Activated T-cell treated with anti-CD3 and anti-CD28 coated beads, Interleukin-2, amount 50 U/mL, for 4 hours (primary cell): ENCODE measurements at places on chromosomes 4 and X. TPM values are rescaled to one million over a fixed set of nuclear protein-coding genes. Genes with fewer than 3 reads are reported as not detected.

The HNRNPD gene
- 507 TPM for total RNA-seq

The FREM3 gene
- not detected for total RNA-seq

The FAM156A gene
- 23.5 TPM for total RNA-seq

The MFAP3L gene
- 1.4 TPM for total RNA-seq

The GIMD1 gene
- not detected for total RNA-seq

The CRMP1 gene
- not detected for total RNA-seq

The MXRA5 gene
- total RNA-seq: 0.03 TPM
